Neural progenitor cell (in vitro differentiated cells): ENCODE measurements at places on chromosomes 3 and 15.
A peak's percentile ranks its signal among the peaks of the same experiment; 100 is the strongest.

DNA sequence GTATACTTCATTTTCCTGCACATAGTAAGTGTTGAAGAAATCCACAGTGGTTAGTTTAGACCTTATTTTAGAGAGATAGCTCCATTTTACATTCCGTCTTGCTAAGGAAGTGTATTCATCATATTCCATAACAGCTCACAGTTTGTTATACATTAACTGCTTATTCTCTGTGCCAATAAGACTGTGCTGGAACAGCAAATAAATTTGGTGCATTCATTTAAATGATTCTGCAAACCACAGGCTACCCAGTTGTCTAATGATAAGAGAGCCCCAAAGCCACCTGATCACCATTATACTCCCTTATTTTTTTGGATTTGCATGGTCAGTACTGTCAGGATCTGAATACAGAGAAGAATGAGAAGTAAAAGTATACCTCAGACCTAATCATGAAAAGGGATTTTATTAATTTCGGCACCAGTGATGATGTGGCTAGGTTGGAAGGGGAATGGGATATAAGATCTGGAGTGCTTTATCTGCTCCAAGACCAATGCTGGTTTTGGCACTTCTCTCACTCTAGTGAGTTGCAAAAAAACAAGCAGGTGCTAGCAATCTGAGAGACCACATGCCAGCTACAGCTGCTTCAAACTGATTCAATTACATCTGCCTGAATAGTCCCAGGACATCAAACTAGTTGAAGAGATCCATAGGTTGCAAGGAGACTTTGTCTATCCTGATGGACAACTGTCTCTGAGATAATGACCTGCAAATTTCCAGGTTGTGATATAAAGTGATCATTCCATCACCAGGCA, 254.8 kb downstream of the ZBTB20 start:
- H3K4me3 ChIP-seq: no peak overlapping the region
- no peaks in the 10 kb centered on the region for H3K27me3 ChIP-seq
- peak; percentile 40 for DNase-seq
- H3K27ac ChIP-seq: no peak overlapping the region
- H3K4me1 ChIP-seq: peaks cover 12% of the 10 kb centered on the region

DNA sequence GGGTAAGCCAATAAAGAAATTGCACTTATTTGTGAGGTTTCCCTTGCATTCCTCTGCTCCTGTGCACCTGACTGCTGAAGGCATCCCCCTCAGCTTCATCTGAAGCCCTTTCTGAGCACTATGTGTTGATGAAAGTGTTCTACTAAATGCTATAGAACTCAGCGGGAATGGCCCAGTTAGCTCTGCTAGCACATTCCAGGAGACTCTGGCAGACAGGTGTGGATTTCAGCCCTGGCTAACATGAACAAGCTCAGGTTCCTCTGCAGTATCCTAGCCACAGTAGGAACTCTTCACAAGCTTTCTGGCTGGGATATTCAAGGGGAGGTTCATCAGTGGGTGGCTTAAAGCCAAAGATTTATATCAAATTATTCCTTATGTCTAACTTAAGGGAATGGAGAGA, 265.5 kb downstream of the RORA start:
- peaks cover 8% of the 10 kb centered on the region for H3K4me1 ChIP-seq
- no peak overlapping the region for H3K27ac ChIP-seq
- no peaks in the 10 kb centered on the region for H3K27me3 ChIP-seq
- no peak overlapping the region for H3K4me3 ChIP-seq
- H3K36me3 ChIP-seq: no peaks in the 10 kb centered on the region

GRCh38 chr15:31352911-31353811, 26.5 kb downstream of the KLF13 start:
- no peak overlapping the region for H3K4me3 ChIP-seq
- no peak overlapping the region for H3K27ac ChIP-seq
- no peaks in the 10 kb centered on the region for H3K36me3 ChIP-seq
- peaks cover 20% of the 10 kb centered on the region for H3K4me1 ChIP-seq

- H3K36me3 ChIP-seq: no peaks in the 10 kb centered on the region
- no peak overlapping the region for H3K4me3 ChIP-seq
- H3K27ac ChIP-seq: no peak overlapping the region
- no peaks in the 10 kb centered on the region for H3K27me3 ChIP-seq
- no peak for DNase-seq
- peaks cover 10% of the 10 kb centered on the region for H3K4me1 ChIP-seq
These were observed 187.1 kb downstream of the MEGF11 start for GRCh38 chr15:66066481-66066880.

DNA sequence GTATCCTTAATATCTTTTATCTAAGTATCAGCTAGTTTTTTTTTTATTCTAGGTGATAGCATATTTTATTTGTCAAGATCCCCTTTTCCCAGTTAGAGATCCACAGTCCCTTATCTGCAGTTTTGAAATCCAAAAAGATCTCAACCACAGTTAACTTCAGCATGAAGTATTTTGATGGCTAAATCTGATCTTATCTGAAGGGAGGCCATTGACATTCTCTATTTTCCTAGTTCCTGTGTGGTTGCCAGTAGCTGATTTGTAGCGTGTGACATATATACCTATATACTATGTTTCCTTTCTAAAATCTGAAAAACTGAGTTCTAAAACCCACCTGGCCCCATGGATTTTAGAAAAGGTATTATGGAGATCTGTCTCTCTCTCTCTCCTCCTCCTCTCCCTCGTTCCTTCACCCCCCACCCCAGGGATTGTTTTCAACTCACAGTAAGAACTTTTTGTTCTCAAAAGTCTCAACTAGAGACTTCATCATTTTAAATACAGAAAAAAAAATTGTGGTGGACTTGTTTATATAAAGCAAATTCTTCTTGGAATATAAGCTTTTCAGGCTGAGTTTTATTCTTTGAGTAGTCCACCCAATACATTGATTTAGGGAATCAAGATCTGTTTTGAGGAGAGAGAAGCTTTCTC, 12.3 kb downstream of the TCF12 start:
- H3K27ac ChIP-seq: no peak overlapping the region
- H3K4me3 ChIP-seq: no peak overlapping the region
- H3K4me1 ChIP-seq: peaks cover 44% of the 10 kb centered on the region
- H3K36me3 ChIP-seq: peaks cover 1% of the 10 kb centered on the region

- no peak for DNase-seq
- H3K27ac ChIP-seq: no peak overlapping the region
- H3K36me3 ChIP-seq: no peaks in the 10 kb centered on the region
- no peaks in the 10 kb centered on the region for H3K4me1 ChIP-seq
- H3K27me3 ChIP-seq: no peaks in the 10 kb centered on the region
- H3K4me3 ChIP-seq: no peak overlapping the region
These were observed 230.6 kb upstream of the CNTN3 start for GRCh38 chr3:74845081-74845480.

DNA sequence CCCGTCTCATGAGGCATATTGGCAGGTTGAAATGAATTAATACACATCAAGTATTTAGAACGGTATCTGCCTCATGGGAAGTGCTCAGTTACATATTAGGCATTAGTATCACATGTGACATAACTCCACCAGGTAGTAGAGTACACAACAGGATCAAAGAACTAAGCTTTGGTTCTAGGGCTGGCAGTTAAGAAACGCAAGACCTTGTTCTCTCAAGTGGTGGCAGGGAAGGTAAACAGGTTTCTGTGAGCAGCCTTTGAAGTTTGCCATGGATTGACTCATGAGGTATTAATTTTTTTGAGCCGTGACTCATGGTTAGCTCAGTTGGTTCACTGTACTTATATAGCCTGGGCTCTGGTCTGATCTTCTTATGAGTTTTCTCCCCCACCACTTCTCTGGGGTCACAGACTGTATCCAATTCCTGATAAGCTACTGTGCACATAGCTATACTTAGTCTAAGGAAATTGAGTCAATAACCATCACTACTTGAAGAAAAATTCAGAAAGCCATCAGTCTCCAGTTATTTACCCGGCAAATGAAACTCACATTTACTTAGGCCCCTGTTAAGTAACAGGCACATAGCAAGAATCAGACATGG, 155.6 kb upstream of the STT3B start:
- H3K27ac ChIP-seq: no peak overlapping the region
- no peak overlapping the region for H3K4me3 ChIP-seq

DNA sequence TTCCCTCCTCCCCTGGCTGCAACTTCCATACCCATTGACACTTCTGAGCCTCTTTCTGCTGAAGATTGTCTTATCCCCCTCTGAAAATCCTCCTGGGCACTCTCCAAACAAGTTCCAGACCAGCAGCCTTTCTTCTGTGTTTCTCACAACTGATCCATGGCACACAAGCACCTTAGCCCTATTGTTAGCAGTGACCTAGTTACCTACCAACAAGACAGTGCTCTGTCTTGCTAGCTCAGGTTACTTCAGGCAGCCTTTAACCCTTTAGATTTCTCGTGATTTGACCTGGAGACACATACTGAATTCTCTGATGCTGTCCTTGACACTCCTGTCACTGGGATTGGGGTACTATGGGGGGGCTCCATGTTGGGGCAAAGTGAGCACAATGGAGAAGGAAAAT, 82.1 kb downstream of the GTF2E1 start:
- H3K27me3 ChIP-seq: no peaks in the 10 kb centered on the region
- no peak overlapping the region for H3K4me3 ChIP-seq

GRCh38 chr3:24804095-24804494, 309.4 kb upstream of the THRB start:
- no peaks in the 10 kb centered on the region for H3K4me1 ChIP-seq
- DNase-seq: no peak
- H3K4me3 ChIP-seq: no peak overlapping the region
- no peaks in the 10 kb centered on the region for H3K27me3 ChIP-seq
- H3K36me3 ChIP-seq: no peaks in the 10 kb centered on the region

- H3K4me1 ChIP-seq: peaks cover 8% of the 10 kb centered on the region
- H3K4me3 ChIP-seq: no peak overlapping the region
These were observed 26.1 kb downstream of the CAPN3 start for GRCh38 chr15:42385206-42385979.

GRCh38 chr3:35908366-35909232, 269.3 kb downstream of the ARPP21 start:
- no peak overlapping the region for H3K4me3 ChIP-seq
- no peaks in the 10 kb centered on the region for H3K36me3 ChIP-seq
- H3K27ac ChIP-seq: no peak overlapping the region
- H3K27me3 ChIP-seq: no peaks in the 10 kb centered on the region
- DNase-seq: peak; percentile 87

DNA sequence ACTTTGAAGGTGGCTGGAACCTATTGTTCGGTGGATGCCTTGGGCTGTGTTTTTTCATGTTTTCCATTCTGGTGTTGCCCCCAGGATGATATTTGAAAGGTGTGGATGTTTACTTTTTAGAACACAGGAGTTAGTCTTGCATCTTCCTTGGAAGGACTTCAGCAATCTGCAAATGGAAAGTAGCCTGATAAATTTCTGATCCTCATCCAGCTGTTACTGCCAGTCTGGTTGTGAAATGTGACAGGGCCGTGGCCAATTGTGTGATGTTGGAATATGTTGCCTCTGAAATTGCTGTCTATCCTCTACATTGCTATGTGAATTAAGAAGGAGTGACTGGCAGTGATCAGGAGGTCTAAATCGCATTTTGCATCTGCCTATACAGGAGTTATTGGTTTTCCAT, 382.5 kb upstream of the C2CD4B start:
- no peak for DNase-seq
- H3K27ac ChIP-seq: no peak overlapping the region

GRCh38 chr3:11245827-11246662, 26.2 kb upstream of the ATG7 start:
- no peaks in the 10 kb centered on the region for H3K27me3 ChIP-seq
- no peak for DNase-seq
- no peaks in the 10 kb centered on the region for H3K36me3 ChIP-seq
- H3K4me1 ChIP-seq: no peaks in the 10 kb centered on the region
